Heart left ventricle (tissue), 16 donors: ENCODE measurements at places on chromosomes 16 and 17. TPM values are rescaled to one million over a fixed set of nuclear protein-coding genes. Genes with fewer than 3 reads are reported as not detected.

DNA sequence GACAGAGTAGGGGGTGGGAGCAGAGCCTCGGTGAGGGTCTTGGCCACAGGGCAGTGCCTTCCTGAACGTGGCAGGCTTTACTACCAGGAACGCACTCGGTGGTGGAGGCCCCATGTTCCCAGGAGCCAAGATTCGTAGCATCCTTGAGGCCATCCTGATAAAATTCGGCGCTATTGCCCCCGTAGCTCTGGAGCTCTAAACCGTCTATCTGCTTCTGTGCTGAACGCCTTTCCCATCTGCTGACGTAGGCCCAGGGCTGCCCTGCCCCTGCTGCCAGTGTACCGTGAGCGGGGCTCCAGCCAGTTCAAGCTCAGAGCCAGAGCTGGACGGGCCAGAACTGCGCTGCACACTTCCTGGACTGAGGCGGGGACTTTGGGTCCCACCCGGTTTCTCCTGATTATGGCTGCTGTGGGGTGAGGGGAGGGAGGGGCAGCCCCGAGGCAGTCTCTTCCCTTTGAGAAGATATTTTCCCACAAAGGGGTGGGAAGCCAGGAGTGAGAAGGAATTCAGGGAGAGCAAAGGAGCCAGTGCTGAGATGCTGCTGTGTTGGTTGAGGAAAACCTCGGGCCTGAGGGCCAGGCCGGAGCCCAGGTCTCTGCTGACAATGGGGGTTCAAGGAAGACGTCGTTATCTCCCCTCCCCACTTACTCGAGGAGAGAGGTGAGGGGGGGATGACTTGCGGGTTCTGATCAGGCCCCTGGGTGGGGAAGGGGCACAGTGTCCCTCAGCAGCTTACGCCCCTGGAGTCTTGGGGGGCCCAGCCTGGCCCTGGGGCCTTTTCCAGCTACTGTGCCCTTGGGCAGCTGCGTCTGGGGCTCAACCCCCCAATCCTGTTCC is 29.4 kb downstream of the OR1D5 start:
- peaks cover 20% of the 10 kb centered on the region for H3K4me1 ChIP-seq
- H3K4me3 ChIP-seq = no peak overlapping the region
- DNase-seq = no peak
- H3K27ac ChIP-seq = no peak overlapping the region

- H3K27ac ChIP-seq = no peak overlapping the region
- no peaks in the 10 kb centered on the region for H3K36me3 ChIP-seq
- no peak for DNase-seq
Observed at GRCh38 chr17:42087042-42087701, 11.1 kb downstream of the ZNF385C start.

NEUROD2 gene
- total RNA-seq = not detected

- no peaks in the 10 kb centered on the region for H3K36me3 ChIP-seq
- DNase-seq = peak; percentile 58
- H3K27ac ChIP-seq = no peak overlapping the region
- no peak overlapping the region for H3K4me3 ChIP-seq
Observed at GRCh38 chr16:85383836-85384832, 229.0 kb upstream of the GSE1 start.

PDILT gene
- not detected for total RNA-seq
